ENCODE measurements at places on chromosomes 7 and 10. TPM values are rescaled to one million over a fixed set of nuclear protein-coding genes. Genes with fewer than 3 reads are reported as not detected.
A peak's percentile ranks its signal among the peaks of the same experiment; 100 is the strongest.

DNA sequence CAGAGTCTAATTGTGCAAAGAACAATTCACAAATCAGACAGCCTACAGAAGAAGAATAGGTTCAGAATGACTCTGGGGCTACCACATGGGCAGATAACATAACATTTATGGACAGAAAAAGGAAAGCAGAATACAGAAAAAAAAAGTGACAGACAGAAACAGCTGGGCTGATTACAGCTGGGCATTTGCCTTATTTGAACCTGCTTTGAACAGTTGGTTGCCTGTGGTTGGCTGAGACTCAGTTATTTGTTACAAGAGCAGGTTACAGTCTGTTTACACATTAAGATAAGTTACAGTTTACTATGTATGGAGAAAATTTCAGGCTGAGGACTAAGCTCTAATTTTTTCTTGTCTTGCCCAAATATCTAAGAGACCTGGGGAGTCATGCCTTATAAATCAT lies 327.2 kb downstream of the GALNT17 start:
- no peak for DNase-seq

The CLRN3 gene
- not detected for polyA plus RNA-seq

The MICU1 gene
- 26.9 TPM for polyA plus RNA-seq

DNA sequence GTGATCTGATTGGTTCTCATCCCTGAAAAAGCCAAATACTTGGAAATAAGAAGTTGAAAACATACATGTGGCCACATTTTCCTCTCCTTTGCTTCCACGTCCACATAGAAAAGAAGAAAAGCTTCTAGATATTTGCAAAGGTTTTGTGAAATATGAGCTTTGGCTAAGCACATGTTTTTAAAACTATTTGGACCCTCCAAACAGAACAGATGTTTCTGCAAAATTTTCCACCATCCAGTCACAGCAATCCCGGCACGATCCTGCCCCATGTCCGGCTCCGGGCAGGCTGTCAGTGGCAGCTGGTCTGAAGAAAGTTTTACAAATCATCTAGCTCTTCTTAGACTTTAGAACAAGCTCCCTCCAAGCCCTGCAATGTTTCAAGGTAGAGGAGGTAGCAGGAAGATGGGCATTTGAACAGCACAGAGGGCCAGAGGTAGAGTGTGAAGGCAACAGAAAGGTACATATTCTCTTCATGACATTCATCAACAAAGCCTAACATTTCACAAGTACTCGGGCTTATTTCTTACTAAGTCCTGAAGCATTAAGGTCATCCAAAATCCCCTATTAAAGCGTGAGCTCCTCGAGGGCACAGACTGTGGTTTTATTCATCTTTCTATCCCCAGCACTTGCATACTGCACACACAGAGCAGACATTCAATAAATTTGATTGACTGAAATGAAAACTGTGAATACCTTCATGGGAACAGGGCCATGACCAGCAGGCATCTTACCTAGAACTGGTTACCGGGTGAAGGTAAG lies 110.1 kb downstream of the JAZF1 start:
- DNase-seq, result no peak

The OPN1SW gene
- polyA plus RNA-seq, result not detected

The GPER1 gene
- not detected for polyA plus RNA-seq

- DNase-seq, result no peak
Observed at GRCh38 chr7:81447351-81447952, 322.4 kb downstream of the HGF start.

The GPR37 gene
- not detected for polyA plus RNA-seq

- DNase-seq, result peak; percentile 84
Observed at GRCh38 chr10:96720422-96721206, at the start of gene PIK3AP1. PIK3AP1 (minus strand) TSS chr10:96720514; CDS start chr10:96720394, 120 bp downstream.

DNA sequence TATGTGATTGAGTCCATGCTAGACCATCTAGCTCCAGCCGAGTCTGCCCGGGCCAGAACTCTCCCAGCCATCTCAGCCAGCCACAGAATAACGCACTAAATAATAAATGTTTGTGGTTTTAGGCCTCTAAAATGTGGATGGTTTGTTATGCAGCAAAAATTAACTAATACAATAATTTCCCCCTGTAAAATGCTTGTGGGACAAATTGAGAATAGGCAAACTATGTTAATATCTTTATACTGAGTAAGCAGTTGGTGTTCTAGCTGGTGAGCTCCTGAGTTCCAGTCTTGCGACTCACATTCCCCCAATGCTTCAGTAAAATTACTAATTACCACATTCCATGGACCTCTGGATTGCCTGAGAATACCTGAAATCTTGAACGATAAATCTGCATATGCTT lies 316.8 kb upstream of the NFE2L3 start:
- no peak for DNase-seq

The SEMA3C gene
- not detected for polyA plus RNA-seq

DNA sequence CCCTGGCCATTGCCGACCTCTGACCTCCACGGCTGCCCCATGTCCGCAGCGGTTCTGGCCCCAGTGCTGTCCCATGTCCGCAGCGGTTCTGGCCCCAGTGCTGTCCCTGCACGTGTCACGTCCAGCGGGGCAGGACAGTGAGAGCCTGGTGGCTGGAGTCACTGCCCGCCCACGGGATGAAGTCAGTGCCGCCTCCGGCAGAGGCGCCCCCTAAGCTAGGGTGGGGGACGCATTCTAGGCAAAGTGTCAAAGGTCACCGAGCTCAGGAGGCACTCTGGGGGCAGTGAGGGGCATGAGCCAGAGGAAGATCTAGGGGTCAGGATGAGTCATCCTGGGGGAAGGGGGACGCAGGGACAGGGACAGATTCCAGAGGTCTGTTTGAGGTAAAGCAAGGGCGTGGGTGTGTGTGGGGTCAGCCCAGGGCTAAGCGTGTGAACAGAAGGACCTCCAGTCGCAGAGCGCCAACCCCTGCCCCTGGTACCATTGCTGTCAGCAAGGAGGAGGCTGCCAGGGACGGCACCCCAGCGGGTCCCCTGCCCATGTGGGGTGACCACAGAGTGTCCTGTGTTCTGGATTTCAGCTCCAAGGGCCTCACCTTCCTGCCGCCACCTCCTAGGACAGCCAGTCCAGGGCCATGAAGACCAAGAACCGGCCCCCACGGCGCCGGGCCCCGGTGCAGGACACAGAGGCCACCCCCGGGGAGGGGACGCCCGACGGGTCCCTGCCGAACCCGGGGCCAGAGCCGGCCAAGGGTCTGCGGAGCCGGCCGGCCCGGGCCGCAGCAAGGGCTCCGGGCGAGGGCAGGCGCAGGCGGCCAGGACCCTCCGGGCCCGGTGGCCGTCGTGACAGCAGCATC lies 665 bp downstream of the BHLHA15 start:
- DNase-seq, result no peak

The STEAP4 gene
- not detected for polyA plus RNA-seq

- no peak for DNase-seq
Observed at GRCh38 chr10:35464825-35465456, 128.6 kb downstream of the CCNY start.

The RARRES2 gene
- polyA plus RNA-seq, result not detected

- DNase-seq, result no peak
Observed at GRCh38 chr10:29857843-29858701, 201.3 kb downstream of the JCAD start.

DNA sequence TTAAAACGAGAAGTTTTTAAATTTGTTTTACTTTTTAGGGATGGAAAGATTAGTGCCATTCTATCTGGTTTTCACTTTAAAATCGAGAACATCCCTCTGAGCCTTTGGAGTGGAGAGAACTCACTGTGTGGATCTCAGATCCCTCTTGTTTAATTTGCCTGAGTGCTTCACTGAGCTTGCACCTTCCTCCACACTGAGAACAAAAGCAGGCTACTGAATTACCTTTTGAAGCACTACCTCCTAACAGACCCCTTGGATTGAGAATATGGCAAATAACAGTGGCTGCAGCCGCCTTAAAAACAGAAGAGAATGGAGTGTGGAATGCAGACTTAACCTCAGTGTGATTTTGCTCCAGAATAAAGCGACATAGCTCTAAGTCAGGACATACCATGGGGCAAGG lies 204.7 kb downstream of the CNTNAP2 start:
- DNase-seq, result no peak

DNA sequence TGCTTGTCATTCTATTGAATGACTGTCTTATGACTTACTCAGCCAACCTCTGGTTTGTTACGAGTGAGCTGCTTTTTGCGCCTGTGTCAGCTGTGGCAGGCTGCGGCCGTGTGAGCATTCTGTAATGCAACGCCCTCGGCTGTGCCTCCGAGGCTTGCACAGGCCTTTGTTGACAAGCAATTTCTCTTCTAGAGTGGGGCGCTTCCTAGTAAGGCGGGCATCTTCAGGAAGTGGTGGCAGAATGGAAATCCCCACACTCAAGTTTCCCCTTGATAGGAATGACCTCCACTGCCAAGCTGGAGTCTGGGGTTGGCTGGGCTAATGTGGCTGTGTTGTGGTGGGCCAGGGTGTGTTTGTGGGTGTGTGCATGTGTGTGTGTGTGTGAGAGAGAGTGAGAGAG lies 20.2 kb upstream of the TMEM178B start:
- no peak for DNase-seq

GRCh38 chr10:124313374-124313773 lies 105.3 kb downstream of the OAT start:
- DNase-seq, result no peak

- no peak for DNase-seq
Observed at GRCh38 chr7:132899833-132900232, 182.1 kb downstream of the CHCHD3 start.

DNA sequence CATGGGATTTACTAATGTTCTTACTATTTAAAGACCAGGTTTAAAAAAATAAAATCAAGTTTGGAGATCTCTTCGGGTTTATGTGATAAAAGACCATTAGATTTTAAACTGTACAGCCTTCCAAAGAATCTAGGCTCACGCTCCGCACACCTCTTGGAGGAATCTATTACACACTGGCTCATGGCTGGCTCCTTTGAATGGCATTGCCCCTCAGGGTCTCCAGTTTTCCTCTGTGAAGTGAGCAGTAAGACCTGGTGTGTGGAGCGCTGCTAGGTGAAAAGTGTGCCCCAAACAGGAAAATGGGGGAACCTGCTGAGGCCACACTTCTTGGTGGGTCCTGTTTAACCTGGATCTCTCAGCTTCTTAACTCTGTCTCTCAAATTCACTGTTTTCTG lies 142.3 kb downstream of the KAT6B start:
- DNase-seq, result no peak

The PRPS1L1 gene
- not detected for polyA plus RNA-seq

DNA sequence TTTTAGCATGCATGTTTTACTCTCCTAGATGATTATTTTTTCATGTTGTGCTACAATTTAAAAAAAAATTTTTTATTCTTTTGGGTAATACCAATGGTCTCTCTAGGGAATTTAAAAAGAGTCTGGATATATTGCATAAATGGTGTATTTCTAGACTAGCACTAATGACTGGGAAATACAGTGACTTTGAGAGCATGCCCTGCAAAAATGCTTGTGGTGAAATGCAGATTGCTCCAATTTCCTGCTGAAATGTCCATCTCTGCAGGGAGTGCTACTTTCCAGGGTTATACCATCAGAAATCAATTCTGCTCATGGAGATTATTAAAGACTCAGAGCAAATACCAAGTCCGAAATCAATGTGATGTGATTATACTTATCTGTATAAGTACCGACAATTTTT lies 186.1 kb downstream of the PRKG1 start:
- no peak for DNase-seq

The BLNK gene
- 209 TPM for polyA plus RNA-seq

- no peak for DNase-seq
Observed at GRCh38 chr10:130762491-130762890, 549.0 kb downstream of the TCERG1L start.

DNA sequence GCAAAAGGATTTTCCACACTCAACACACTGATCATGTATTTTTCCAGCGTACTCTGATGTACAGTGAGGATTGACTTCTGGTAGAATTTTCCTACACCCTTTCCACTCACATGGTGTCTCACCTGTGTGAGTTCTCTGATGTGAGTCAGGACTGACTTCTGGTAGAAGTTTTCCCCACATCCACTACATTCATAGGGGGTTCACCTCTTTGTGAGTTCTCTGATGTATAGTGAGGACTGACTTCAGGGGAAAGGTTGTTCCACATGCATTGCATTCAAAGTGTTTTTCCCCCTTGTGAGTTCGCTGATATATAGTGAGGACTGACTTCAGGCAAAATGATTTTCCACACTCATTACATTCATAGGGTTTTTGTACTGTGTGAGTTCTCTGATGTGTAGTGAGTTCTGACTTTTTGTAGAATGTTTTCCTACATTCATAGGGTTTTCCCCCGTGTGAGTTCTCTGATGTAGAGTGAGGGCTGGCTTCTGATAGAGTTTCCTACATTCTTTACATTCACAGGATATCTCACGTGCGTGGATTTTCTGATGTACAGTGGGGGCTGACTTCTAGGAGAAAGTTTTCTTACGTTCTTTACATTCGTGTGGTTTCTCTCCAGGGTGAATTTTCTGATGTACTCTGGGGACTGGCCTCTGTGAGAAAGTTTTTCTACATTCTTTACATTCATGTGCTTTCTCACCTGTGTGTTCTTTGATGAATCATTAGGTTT lies 146.5 kb downstream of the GLRX3 start:
- no peak for DNase-seq

DNA sequence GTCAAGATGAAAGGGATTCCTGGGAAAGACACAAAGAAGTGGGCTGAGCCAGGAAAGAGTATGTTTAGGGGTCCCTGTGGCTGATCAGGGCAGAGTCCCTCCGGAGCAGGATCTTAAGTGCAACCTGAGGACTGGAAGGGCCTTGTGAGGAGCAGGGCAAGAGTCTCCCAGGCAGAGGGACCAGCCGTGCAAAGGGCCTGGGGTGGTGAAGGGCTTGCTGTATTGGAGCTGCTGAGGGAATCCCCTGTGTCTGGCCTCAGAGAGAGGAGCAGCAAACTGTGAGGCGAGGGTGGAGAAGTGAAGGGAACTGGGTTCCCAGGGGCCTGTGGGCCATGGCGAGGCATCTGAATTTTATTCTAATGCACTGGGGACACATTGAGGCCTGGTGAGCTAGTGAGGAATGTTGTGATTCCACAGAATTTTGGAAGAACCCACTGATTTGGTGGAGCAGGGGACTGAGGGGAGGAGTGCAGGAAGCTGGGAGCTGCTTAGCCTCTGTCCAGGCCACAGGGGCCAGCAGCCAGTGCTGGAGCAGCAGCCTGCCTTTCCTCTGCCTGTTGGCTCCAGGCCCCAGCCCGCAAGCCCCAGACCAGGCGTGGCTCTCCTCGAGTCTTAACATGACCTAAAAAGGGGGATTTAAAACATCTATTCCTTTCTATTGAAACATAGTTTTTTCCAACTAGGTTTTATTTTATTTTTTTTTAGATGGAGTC lies 138.4 kb upstream of the IGFBP3 start:
- DNase-seq, result no peak

DNA sequence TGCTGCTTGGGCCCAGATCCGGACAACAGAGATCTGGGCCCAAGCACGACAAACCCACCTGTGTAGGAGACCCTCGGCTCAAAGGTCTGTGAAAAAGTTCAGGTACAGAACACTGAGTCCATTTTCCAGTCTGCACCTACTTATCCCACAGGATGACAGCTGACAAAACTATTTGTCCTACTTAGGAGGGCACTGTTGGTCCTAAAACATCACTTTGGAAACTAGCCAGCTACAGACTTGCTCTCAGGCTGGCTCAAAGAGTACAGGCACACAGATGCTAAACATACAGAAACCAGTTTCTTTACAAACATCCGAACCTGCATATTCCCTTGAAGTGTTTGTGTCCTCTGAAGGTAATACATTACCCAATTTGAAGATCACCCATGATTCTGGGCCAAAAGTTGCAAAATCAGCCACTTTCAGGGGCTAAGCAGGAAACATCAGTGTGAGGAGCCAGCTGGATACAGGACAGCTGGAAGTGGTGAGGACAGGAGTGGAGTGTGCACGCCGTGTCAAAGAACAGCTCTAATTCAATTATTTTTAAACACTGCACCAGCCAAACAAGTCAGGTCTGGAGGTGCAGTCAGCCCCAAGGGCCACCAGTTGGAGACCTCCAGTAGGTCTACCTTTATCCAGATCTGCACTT lies 88.5 kb downstream of the NOC3L start:
- DNase-seq, result no peak

Measured in naive B cell (primary cell).